ENCODE measurements at places on chromosomes 7 and 10.
A peak's percentile ranks its signal among the peaks of the same experiment; 100 is the strongest.

GRCh38 chr10:86668297-86669165 lies at the start of gene LDB3:
TSS of gene LDB3 (plus strand) at chr10:86668511. CDS start at chr10:86668692, 181 bp downstream.
- no peak within 1 kb of the TSS for H3K4me3 ChIP-seq
- H3K4me1 ChIP-seq, result peaks cover 11% of the 10 kb centered on the region
- no peak for DNase-seq

DNA sequence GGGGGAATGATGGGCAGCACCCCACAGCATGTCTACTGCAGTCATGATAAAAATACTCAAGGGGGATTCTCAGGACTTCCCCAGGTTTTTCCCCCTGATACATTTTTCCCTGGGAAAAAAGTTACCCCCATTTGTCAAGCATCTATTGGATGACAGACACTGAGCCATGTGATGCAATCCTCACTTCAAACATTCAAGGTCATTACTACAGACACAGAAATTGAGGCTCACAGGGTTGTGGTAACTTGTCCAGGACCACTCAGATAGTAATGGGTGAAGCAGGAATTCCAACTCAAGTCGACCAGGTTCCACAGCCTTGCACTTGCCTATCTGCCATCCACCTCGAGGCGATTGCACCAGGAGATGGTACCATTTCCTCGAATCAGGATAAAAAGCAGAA lies 31.7 kb downstream of the PPP1R3C start:
- H3K36me3 ChIP-seq, result no peaks in the 10 kb centered on the region
- H3K27me3 ChIP-seq, result no peaks in the 10 kb centered on the region
- H3K27ac ChIP-seq, result no peak overlapping the region
- no peak overlapping the region for H3K4me3 ChIP-seq
- H3K4me1 ChIP-seq, result no peaks in the 10 kb centered on the region

GRCh38 chr7:80600046-80600445 lies 38.4 kb upstream of the CD36 start:
- H3K4me1 ChIP-seq, result no peaks in the 10 kb centered on the region
- H3K27ac ChIP-seq, result no peak overlapping the region
- no peaks in the 10 kb centered on the region for H3K27me3 ChIP-seq
- no peak overlapping the region for H3K4me3 ChIP-seq
- DNase-seq, result no peak
- no peaks in the 10 kb centered on the region for H3K36me3 ChIP-seq

GRCh38 chr10:75210282-75211006 lies at the start of gene VDAC2:
TSS of gene VDAC2 (plus strand) at chr10:75210796. CDS start at chr10:75211159, 363 bp downstream.
- H3K4me1 ChIP-seq, result peaks cover 9% of the 10 kb centered on the region
- no peak within 1 kb of the TSS for H3K27ac ChIP-seq
- H3K36me3 ChIP-seq, result peaks cover 8% of the 10 kb centered on the region
- peak within 1 kb of the TSS; percentile 85 for H3K4me3 ChIP-seq
- DNase-seq, result peak; percentile 67

GRCh38 chr7:49433794-49434193 lies 339.6 kb upstream of the VWC2 start:
- H3K36me3 ChIP-seq, result no peaks in the 10 kb centered on the region
- no peak for DNase-seq
- H3K4me1 ChIP-seq, result no peaks in the 10 kb centered on the region
- no peaks in the 10 kb centered on the region for H3K27me3 ChIP-seq
- no peak overlapping the region for H3K27ac ChIP-seq
- no peak overlapping the region for H3K4me3 ChIP-seq

DNA sequence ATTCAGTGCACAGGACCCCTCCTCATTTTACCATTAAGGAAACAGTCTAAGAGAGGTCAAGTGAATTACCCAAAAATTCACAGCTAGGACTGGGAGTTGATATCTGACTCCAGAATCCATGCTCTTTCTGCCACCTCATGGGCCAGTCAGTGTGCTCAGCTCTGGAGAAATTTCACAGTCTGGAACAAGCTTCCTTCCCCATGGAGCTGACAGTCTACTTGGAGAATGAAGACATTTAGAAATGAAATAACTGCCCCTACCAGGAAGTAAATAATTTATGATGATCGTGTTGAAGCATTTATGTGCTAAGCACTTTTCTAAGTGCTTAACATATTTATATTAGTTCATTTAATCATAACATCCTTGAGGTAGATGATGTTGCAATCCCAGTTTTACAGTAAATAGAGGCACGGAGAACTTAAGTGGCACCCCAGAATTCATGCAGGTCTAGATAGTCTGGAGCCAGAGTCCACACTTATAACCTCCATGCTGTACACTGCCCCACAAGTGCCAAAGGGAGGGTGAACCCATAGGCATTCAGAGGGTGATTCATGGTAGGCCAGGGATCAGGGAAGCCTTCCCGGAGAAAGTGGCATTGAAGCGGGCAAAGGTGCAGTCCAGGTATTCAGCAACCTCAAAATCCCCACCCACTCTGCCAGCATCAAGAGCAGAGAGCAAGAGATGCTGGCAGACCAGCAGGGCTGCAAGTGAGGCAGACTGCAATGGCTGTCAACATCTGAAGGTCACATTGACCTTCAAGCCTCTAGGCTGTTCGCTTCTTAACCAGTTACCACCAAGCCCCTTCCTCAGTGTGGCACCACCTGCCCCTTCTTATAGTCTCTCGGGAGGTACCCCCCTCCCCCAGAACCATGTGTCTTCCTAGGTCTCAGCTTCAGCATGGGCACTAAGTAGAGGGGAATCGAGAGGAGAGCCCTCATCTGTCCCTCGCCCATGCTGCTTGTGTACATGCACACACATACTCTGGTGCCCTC lies 38.4 kb upstream of the LRRC4 start:
- peaks cover 5% of the 10 kb centered on the region for H3K36me3 ChIP-seq
- H3K4me1 ChIP-seq, result no peaks in the 10 kb centered on the region
- no peak for DNase-seq
- no peak overlapping the region for H3K4me3 ChIP-seq
- no peak overlapping the region for H3K27ac ChIP-seq
- H3K27me3 ChIP-seq, result no peaks in the 10 kb centered on the region

DNA sequence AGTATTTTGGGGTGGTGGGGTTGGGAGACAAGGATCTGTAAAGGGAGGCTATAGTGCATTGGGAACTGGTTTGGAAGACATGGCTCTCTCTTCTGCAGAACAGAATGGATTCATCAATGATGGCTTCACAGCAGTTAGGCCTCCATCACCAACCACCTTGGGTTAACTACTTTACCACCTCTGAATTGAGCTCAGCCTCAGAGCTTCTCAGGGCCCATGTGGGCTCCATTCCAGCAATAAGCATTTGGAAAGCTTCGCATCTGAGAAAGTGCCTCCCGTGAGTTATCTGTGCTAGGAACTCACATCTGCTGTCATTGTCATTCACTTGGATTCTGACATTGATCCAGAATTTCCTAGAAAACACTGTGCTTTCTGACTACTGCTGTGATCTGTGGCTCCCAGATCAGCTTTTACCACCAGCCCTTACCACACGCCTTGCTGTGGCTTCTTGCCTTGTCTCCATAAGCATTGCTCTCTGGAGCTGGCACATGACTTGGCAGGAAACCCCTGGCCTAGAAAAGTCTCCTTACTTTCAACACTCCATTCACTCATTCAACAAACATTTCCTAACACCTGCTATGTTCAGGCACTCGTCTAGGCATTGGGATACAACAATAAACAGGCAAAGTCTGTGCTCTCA lies 70.7 kb upstream of the ADO start:
- H3K27ac ChIP-seq, result no peak overlapping the region
- no peak for DNase-seq
- no peaks in the 10 kb centered on the region for H3K27me3 ChIP-seq
- H3K36me3 ChIP-seq, result no peaks in the 10 kb centered on the region

DNA sequence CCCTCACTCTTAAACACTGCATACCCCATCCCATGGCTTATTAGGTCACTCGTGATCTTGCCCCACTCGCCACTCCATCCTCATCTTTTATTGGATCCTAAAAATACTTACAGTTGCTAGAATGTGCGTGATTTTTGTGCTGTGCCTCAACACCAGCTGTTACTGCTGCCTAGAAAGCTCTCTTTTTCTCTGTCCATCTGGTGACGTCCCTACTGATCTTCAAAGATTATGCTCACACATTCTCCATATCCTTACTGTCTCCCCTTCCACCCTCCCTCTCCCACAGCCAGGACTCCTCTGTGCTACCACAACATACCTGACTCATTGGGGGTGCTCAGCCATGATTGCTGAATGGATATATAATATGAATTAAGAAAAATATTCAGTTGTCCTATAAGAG lies 42.0 kb downstream of the CDK6 start:
- no peak overlapping the region for H3K4me3 ChIP-seq
- no peaks in the 10 kb centered on the region for H3K4me1 ChIP-seq
- H3K27ac ChIP-seq, result no peak overlapping the region
- H3K27me3 ChIP-seq, result no peaks in the 10 kb centered on the region
